ENCODE measurements at places on chromosomes 3 and 15.

DNA sequence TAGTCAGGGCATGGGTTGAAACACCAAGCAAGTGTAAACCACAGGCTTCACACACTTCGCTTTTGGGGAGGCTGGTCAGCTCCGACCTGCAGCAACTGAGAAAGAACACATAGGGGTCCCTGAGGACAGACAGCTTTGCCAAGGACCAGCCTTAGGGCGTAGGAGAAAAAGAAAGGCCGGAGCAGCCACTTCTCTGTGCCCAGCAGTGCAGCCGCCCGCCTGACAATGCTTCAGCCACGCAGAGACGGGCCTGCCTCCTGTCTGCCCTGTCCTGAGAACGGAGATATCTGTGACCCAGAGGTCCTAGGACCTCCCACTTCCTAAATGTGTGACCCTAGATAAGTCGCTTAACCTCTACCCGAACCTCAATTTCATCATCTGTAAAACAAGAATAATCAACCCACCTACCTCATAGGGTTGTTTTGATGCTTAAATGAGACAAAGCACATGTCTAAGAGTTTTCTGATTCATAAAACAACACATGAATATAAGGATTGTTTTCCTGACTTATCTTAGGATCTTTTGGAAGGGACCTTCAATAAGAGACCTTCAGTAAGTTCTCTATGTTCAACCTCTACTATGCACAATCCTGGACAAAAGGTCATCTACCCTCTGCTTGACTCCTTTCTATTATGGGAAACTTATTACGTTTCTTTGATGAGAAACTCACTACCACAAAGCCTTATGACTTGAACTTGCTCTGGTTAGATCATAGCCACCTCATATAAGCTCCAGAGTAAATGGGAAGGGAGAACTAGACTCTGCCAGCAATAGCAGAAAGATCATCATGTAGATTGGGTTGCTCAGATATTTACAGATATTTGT is 32.9 kb upstream of the RFTN1 start:
- DNase-seq = peak; percentile 11

GRCh38 chr15:77663256-77663655 is 30.5 kb upstream of the LINGO1 start:
- no peak for DNase-seq

GRCh38 chr3:36488077-36488789 is 107.9 kb downstream of the STAC start:
- DNase-seq = no peak

DNA sequence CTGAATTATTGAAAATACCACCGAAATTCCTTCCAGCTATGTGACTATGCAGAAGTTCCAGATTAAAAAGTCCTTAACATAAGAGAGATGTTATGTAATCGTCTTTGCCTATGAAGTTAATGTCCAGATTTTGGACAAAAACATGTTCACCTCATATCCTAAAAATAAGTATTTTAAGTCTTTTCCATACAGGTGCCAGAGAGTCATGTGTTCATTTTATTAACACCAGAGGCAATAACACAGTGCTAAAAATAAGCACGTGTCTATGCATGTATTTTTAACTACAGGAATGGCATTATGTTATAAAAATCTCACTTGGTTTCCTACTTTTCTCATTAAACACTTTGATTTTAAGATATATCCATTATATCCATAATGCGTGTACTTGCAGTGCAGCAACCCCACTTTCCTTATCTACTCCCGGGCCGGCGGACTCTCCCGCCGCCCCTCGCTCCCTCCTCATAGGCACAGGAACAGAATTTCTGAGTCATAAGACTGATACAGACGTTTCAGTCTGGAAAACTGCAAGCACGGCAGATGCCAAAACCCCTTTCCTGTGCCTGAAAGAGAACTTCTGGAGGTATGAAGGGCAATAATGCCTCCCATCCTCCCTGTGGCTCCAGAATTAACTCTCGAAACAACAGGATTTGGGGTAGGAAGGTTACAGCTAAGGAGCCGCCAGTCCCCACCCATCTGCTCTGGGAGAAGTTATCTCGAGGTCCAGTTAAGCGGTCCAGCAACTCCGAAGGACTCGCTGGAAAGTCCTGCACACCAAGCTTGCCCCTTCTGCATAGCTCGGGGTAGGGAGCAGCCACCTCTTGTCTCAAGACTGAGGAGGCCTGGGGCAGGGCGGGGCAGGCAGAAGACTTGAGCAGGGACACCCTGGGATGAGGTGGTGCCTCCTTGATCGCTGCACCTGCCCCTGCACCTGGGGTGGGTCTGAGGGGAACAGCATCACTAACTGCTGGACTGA is 22.3 kb upstream of the PSTPIP1 start:
- no peak for DNase-seq

DNA sequence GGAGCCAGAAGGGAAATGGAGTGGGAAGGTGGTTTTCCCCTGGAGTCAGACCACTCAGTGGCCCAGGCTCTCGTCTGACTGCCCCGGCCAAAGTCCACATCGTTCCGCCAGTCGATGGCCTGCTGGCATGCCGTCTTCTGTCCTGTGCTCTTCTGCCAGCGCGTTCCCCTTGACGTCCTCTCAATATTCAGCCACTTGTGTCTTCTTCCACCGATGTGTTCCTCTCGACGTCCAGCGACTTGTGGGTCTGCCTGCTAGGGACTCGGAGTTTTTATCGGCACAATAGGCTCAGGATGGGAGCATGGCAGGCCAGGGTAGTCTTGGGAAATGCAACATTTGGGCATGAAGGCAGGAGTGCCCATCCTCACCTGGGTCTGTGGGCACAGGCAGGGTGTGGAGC is 542.5 kb upstream of the LMCD1 start:
- DNase-seq = no peak

DNA sequence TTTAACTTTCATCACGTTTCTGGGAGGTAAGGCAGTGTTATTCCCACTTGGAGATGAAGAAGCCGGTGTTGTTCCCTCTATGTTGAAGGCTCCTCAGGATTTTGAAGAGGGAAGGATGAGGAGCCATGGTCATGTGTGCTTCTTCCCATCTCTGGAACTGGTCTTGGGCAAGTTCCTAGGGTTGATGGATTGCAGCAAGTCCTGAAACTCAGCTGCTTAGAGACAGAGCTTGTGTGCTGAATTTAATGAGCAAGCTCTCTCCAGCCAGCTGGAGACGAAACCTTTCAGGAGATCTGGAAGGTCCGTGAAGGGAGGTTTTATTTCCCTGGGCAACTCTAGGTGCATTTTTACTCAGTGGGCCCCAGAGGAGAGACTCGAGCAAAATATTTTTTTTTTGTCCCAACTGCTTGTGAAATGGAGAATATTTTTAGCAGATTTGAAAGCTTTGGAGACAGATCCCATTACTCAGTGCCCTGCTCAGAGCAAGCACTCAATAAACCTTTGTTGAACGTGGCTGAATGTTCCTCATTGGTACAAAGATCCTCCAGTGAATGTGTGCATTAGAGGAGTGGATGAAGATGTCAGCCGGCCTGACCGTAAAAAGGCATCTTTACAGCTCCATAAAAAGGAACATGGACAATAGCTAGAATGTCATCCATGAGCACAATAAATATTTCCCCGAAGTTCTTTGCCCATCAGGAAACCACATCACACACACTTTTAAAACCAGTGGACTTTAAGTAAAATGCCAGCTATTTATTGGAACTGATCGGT is 55.6 kb upstream of the RGMA start:
- no peak for DNase-seq

DNA sequence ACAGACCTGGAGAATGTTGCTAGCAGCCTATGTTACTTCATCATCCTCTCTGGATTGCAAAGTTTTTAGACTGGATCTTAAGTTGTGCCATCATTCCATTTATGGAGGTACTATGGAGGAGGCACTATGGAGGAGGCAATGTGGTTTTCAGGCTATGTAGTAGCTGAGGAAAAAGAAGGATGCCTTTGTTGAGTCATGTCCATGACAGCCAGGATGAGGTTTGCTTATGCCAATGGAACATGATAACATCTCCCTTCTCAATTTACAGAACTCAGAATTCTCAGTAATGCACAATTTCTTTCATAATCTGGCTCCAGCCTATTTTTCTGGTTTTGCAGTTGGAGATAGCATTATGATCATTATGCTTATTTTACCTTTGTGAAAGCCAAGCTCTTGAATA is 65.9 kb upstream of the TMEM108 start:
- DNase-seq = no peak

DNA sequence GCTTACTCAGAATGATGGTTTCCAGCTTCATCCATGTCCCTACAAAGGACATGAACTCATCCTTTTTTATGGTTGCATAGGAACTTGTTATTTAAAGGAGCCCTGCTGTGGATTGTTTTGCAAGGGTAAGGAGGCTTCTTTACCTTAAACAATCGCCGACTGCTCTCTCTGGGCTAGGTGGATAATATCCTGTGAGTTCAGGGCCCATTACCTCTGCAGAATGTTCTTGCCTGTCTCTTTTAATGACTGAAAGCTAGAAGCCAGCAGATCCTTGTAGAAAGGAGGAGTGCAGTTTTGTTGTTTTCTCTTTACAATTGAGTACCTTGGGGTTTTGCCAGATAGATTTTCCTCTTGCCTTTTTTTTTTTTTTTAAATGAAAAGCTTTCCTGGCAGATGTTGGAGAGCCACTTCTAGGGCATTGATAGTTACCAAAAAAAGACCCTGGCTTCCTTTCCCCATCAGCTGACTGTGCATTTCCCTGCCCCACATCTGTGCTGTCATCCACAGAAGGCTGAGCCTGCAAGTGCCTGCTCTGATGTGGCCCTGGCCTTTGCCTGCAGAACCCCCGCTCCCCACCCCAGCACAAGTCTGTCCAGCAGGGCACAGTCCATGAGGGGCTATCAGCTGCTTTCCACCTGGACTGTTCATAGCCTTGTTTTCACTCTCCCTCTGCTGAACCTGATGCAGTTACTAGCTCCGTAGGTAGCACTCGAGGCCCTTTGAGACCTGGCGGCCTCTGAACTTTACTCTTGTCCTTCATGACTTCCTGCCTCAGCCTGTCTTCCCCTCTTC is 113.1 kb downstream of the CHCHD6 start:
- DNase-seq = no peak

- DNase-seq = peak; percentile 68
Observed at GRCh38 chr3:113035387-113035982, 44.7 kb downstream of the GTPBP8 start.

- no peak for DNase-seq
Observed at GRCh38 chr15:70030851-70031250, 66.9 kb downstream of the TLE3 start.

Data from CD4-positive, alpha-beta T cell treated with Interleukin-1 beta for 1 hour (primary cell).